AG10803 (cell line): ENCODE measurements at places on chromosomes 4 and X.

DNA sequence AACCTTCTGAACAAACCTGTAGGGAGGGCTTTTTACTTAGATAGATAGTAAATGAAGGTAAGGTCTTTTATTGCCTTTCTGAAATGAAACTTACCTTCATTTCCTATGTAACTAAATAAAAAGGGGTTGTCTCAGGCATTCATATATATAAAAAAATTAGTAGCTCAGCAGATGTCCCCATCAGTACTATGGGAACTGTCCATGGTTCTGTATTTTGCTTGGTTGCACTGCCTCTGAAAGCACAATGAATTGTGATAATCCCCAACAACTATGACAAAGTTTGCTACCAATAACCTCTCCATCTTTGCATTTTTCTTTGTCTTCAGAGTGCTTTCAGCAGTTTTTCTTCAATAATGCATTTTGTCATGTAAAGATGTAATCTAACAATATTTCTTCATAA, 222.4 kb downstream of the SLIT2 start:
- DNase-seq = peak; percentile 21

DNA sequence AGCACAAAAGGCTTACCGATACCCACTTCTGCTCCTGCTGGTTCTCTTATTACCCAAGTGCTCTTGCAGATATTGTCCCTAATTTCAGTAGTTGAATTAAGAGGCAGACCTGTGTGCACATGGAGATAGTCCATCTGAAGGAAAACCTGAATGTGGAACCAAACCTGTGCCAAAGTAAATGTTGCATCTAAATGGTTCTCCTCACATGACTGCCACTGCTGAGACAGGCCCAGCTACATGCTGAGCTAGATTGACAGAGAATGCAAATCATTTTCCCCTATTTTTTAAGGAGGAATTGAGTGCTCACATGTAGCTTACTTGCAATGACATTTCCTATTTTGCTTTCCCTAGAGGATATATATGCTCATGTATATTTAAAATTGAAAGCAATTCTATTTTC, 609.1 kb upstream of the TECRL start:
- no peak for DNase-seq

GRCh38 chr4:118587116-118587831, 97.9 kb upstream of the METTL14 start:
- no peak for DNase-seq

- DNase-seq = no peak
Measured at GRCh38 chr4:146134761-146135445, 40.6 kb upstream of the LSM6 start.

GRCh38 chrX:68748030-68748429, 80.8 kb upstream of the EFNB1 start:
- no peak for DNase-seq

DNA sequence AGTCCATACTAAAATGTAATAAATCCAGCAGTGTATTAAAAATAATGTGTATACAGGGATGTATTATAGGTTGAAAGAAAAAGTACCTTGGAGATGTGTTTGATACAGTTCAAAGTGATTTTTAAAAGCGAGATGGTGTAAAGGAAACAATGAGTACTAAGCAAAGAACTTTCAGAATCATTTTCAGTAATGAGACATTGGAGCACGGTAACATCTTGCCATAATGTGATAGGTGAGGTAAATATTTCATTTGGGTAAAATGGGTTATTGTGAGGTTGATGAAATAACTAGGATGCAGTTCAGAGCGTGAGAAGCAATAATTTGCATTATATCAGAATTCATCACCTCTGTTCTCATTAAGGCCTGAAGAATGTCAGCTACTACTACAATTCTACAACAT, 25.9 kb downstream of the EIF2S3 start:
- DNase-seq = no peak

- DNase-seq = no peak
Measured at GRCh38 chrX:106954041-106954440, 33.8 kb downstream of the CLDN2 start.

DNA sequence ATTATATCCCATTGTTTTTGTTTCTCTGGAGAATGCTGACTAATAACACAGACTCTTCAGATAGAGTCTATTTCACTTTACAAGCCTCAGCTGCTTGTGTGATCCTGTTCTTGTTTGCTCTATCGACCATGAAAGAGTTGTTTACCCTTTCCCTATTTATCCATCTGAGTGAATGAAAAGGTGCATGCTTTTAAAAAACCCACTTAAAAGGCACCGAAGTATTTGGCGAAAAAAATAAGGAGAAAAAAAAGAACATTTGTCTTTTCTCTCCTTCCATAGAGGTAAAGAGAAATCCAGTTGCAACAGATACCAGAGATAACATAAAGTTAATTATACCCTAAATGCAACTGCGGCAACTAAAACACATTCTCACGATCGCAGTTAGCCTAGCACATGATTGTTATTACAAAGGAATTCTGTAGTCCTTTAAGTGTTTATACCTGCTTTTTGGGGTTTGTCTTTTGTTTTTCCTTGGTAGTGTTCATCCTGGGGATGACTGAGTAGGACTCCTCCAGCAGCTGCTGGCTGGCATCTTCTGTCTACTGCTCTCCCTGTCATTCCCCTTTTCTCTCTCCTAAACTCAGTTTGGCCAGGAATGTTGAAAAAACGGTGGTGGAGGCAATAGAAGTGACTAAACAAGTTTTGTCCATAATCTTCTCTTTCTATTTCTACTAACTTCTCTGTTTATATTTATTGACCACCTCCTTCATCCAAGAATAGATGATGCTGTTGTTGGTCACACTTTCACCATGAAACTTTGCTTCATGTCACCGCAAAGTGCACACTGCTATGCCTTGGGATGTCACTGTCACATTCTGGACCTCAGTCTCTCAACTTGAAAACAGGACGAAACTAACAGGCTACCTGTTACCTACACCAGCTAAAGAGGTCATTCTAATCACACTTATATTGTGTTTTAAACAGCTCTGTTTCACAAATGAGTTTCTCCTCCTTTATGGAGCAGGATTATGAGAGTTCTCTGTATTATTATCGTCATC, 41.9 kb upstream of the FRAS1 start:
- no peak for DNase-seq

GRCh38 chr4:168279556-168279955, 39.0 kb downstream of the DDX60 start:
- no peak for DNase-seq

DNA sequence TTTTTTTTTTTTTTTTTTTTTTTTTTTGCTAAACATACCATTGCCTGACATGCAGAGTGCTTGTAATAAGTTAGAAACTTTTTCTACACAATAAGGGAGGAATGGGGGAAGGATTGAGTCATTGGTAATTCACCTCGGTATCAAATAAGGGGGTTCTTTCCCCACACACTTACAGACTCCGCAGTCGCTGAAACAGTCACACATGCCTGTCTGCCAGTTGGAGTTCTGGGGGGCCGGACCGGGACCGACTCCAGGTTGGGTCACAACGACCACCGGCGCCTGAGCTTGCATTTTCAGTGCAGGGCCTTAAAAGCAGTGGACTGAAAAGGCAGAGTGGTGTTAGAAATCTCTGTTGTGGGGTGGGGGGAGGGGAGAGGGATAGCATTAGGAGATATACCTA, 6.9 kb downstream of the PLAC8 start:
- DNase-seq = no peak

- DNase-seq = peak; percentile 52
Measured at GRCh38 chrX:123884809-123885408, 25.1 kb downstream of the XIAP start.

DNA sequence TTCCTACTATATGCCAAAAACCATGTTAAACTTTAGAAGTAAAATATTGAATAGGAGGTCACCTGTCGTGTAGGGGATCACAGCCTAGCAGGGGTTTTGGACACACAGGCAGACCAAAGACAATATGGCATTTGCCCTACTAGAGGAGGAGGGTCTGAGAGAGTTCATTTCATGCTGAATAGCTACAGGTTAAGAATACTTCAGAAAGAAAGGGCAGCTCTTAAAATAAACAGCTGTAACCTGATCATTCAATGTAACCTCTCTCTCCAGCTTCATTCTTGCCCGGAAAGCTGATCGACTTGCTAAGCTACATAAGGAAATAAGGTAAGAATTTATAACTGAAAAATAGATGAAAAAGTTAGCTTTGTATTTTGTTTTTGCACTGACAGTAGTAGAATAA, 79.9 kb downstream of the MAOA start:
- DNase-seq = no peak

- DNase-seq = no peak
Measured at GRCh38 chr4:173556398-173557131, 26.5 kb upstream of the HAND2 start.

- no peak for DNase-seq
Measured at GRCh38 chrX:42540146-42540545, 237.8 kb downstream of the PPP1R2C start.

GRCh38 chr4:24475756-24476155, 108.6 kb downstream of the DHX15 start:
- DNase-seq = no peak

- no peak for DNase-seq
Measured at GRCh38 chr4:89539797-89540711, 232.5 kb upstream of the GPRIN3 start.

DNA sequence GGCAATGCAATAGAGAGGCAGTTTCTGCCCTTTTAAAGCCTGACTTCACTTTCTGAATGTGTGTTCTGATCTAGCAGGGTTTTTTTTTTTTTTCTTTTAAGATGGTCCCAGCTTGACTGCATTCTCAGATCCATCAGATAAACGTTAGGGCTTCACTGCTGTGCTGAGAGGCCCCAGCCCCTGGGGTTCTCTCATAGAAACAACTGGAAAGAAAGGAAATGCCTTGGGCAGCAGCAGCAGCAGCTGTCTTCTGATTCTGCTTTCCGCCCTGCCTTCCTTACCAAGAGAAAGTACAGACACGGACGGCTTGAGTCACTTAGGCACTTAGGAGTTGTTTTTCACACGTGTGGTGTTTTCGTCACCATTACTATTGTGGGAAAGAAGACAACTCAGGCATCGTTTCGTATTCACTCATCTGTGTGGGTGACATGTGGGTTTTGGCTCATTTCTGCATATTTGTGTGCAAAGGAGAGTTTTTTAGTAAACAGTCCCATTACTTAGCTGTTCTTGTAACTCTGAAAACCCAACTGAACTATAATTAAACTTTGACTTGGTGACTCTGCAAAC, 172.0 kb downstream of the PTTG2 start:
- DNase-seq = peak; percentile 99

DNA sequence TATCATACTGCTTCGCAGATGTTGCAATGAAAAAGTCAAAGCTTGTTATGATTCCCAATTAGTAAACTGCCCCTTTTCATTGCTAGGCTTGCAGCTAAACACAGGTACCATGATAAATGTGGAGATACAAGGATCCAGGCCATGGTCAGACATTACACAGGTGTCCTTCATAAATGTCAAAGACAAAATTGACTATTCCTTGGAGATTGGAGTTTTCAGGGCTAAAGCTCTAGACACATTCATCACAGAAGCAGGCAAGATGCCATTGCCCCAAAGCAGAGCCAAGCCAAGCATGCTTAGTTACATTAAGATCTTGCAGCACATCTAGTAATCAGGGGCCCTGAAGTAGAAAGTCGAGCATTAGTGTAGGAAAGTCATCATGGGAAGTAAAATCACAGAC, 111.3 kb upstream of the INTU start:
- no peak for DNase-seq

DNA sequence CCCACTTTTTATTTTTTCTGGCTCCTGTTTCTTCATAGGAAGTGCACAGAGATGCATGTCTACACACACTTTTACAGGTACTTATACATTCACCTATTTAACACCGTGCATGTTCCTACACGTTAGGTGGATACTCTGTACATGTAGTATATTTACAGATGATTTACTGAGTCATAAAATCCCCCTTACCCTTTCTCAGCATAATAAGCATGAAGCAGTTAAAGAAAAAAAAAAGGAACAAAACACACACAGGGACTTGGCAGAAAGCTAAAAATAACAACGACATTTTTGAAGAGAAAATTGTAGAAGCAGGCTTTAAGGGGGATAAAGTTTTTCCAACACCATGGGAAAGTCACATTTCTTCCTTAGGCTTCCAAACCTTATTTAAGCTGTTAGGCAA, 96.4 kb upstream of the IQCM start:
- DNase-seq = no peak

- peak; percentile 15 for DNase-seq
Measured at GRCh38 chrX:38891641-38892413, 90.6 kb downstream of the MID1IP1 start.

GRCh38 chr4:100649417-100649816, 131.6 kb upstream of the EMCN start:
- no peak for DNase-seq

- no peak for DNase-seq
Measured at GRCh38 chrX:6930307-6930849, 217.1 kb upstream of the STS start.

DNA sequence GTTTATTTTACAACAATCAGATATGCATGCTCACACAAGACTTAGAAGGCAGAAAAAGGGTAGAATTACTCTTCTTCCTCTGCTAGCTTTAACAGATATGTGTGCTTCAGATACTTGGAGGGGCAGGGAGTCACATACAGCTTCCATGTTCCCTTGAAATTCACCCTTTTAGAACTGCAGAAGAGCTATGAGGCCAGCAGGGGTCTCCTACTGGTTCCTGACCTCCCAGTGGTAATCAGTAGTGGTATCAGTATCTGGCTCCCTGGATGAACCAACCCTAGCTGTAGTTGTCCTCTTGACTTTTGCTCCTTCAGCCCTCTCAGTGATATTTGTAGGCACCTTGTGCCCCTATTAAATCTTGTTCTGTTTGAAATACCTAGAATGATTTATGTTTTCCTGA, 81.5 kb downstream of the RCHY1 start:
- DNase-seq = peak; percentile 18

DNA sequence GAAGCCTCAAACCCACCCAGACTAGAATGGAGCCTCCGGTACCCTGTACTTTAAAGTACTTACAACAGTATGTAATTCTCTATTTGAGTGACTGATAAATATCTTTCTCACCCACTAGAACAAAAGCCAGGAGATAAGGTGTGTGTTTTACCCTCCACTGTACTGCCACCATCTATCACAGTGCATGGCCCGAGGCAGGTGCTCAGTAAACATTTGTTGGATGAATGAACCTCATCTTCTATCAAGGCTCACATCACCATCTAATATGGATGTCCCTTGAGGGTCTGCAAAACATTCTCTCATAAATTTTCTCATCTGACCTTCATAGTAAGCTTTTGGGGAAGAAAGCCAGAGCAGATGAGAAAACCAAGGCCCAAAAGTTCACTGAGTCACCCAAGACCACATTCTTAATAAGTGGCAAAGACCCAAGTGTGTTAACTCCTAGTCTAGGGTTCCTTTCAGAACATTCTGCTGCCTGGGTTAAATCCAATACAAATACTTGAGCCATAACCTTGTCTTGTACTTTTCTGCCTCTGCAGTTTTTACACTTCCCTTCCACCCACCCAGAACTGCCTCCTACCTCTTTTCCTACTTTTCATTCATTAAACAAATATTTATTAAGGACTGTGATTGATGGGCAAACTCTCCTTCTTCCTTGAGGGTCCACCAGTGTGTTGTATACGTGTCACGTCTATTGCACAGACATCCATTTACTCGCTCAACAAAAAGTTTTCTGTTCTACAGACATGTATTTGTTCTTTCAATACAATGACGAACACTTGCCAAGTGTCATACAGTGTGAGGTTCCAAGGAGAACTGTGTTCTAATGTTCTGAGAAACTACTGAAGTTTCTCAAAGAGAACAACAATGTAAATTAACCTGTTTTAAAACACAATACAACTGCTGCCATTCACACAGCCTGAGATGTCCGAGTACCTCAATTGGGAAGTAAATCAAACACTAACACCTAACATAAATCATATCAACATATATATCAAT, 35.7 kb downstream of the APBB2 start:
- DNase-seq = peak; percentile 89
